Activated CD4-positive, alpha-beta T cell treated with anti-CD3 and anti-CD28 coated beads, Interleukin-2, amount 10 ng/mL, durations not matched to agents 24 days and 14 days (primary cell): ENCODE measurements at places on chromosomes 5 and 9. TPM values are rescaled to one million over a fixed set of nuclear protein-coding genes. Genes with fewer than 3 reads are reported as not detected.

DNA sequence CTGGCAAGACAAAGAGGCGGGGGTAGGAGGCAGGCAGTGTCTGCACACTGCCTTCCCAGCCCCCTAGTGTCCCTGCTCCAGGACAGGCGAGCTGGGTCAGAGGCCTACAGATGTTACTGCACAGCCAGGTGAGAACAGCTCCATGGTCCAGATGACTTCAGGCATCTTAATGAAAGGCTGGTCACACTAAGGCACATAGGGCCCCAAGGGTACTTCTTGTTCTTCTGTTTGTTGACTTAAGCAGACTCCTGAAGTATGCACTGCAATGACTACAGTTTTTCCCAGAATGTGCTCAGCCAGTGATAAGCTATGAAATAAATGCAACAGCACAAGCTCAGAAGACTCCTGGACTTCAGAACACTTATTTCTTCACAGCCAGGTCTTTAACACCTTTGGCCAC, 27.4 kb downstream of the ATPSCKMT start:
- peak; percentile 49 for DNase-seq

Gene TCOF1
- total RNA-seq = 130 and 140 TPM in 2 replicates

Gene TLX3
- total RNA-seq = not detected in 2 replicates

DNA sequence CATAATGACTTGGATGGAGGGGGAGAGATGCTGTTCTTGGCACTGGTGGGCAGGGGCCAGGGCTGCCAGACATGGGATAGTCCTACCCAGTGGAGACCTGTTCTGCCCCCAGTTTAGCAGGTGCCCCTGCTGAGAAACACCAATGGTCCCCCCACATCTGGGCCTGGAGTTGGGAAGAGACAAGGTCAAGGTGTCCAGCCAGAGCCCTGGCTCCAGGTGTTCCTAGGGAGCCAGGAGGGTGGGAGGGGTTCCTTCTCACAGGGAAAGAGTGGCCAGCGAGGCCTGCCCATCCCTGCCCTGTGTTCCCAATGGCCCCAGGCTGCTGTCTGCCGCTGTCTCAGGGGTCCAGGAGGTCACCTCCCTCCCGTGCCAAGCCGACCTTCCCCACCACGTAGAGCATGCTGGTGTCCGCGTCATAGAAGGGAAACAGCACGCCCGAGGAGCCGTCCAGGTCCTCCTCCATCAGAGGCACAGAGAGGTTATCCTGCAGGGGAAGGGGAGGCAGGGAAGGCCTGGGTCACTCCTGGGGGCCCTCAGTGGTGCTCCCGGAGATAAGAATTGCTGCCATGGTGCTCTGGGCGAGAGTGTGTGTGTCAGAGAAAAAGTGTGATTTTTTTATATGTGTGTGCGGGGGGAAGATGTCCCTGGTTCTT, 11.7 kb upstream of the TRIM14 start:
- DNase-seq = no peak

DNA sequence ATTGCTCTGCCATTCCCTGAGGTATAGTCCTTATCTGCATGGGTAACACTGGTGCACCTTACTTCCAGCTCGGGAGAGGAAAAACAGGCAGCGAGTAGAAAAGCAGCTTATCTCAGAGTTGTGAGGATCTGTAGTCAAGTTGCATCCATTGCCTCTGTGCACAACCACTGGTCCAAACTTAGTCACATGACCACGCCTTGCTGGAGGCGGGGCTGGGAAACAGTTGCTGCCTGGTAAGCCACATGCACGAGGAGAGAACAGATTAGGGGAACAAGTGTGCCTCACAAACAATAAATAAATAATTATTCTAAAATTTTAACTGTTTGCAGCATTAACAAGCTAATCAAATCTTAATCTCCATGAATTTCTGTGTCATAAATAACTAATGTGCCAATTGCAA, 18.6 kb downstream of the ZNF622 start:
- no peak for DNase-seq

- peak; percentile 11 for DNase-seq
Measured at GRCh38 chr5:135263022-135263668, 135.9 kb downstream of the MACROH2A1 start.

Gene WDR36
- 90.1 and 97.7 TPM in 2 replicates for total RNA-seq

GRCh38 chr5:76204713-76205112, 121.5 kb downstream of the SV2C start:
- no peak for DNase-seq

DNA sequence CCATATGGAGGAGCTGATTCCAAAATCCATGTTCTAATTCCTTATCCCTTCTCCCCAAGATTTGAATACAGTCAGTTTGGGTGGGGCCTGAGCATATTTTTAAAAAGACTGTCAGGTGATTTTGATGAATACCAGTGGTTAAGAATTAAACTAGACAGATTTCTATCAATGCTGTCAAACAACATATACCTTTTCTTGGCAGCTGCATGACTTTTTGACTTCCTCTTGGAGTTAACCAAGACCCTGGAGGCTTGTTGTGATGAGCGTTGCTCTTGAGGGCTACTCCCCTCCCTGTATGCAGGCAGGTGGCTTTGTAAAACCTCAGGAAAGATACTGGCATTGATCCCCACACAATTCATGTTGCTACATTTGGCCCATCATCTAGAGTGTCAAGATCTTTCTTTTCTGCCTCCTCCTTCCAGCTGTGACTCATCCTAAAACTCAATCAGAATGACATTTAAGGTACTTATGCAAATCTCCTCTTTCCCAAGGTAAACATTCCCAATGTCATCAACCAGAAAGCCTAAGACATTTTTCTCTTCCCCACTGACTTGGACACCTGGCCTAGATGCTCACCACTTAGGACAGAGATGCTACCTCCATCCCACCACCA, 61.7 kb downstream of the PPP2R2B start:
- no peak for DNase-seq

Gene PNPLA7
- 1.2 and 1.7 TPM in 2 replicates for total RNA-seq

Gene SLC2A8
- total RNA-seq = 3.9 and 5.8 TPM in 2 replicates

DNA sequence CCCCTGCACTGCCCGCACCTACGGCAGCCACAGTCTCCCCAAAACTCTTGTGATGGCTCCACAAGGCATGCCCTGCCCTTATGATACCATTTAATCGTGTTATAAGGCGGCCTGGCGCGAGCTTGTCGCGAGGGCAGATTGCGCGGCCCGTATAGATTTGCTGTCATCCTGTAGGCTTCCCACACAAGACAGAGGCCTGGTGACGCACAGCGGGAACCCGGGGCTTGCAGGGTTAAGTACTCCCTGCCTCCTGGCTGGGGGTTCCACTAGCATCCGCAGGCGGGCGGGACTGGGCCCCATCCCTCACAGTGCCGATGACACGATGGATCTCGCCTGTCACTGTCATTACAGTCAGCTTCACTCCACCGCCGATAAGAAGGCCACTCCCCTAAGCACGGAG, 364.9 kb upstream of the IRX2 start:
- no peak for DNase-seq

DNA sequence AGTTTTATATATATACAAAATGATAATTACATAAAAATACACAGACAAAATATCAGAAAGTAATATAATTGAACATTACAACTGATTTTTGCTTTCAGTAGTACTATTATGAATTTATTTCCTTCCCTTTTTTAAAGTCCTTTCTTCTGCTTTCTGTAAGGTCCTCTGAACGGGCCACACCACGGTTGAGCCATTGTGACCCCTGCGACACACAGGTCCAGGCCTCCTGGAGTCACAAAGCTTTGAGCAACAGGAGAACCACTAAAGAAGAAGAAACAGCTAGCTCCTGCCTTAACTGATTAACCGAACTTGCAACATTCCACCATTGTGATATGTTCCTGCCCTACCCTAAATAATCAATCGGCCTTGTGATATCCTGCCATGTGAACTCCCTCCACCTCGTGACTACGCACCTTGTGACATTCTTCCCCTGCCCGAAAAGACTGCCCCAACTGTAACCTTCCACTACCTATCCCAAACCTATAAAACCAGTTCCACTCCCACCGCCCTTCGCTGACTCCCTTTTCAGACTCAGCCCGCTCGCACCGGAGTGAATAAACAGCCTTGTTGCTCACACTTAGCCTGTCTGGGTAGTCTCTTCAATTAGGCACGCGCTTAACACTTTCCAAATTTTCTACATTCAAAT, 375.0 kb upstream of the RFX3 start:
- no peak for DNase-seq

Gene TLR4
- not detected in 2 replicates for total RNA-seq

GRCh38 chr5:146041180-146041789, 64.1 kb downstream of the PLAC8L1 start:
- DNase-seq = no peak

- peak; percentile 90 for DNase-seq
Measured at GRCh38 chr5:150001660-150002486, 1.3 kb downstream of the HMGXB3 start.

DNA sequence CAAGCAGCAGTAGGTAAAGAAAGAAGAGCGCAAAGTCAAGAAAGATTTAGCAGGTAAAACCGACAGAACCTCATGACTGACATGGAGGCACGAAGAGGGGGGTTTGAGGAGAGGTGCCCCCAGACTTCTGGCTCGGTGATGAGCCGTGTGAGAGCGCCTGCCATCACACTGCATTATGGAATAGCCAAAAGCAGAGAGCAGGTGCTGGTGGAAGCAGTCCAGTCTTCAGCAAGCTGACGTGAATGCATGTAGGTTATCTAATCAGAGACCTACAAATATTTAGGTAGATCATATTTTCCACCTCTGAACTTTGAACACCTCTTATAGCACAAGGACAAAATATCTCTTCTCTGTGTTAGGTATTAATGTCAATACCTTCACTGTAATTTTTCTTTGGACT, 68.4 kb downstream of the RNF130 start:
- no peak for DNase-seq

Gene DOCK2
- total RNA-seq = 206 and 215 TPM in 2 replicates

DNA sequence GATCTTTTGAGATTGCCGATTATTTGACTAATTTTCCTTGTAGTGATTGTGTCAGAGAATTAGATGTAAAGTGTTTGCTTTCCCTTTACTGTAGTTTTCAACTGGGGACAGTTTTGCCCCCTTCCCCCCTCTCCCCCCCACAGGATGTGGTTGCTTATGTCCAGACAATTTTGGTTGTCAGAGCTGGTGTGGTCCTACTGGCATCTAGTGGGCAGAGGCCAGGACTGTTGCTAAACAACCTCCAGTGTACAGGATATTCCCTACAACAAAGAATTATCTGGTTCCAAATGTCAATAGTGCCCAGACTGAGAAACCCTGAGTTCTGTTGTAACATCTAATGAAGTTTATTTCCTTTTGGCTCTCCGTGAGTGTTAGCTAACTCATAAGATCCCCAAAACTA, 20.0 kb downstream of the TMEFF1 start:
- DNase-seq = no peak

GRCh38 chr9:112112519-112112918, 62.6 kb downstream of the SUSD1 start:
- DNase-seq = no peak

- DNase-seq = no peak
Measured at GRCh38 chr5:158484150-158484549, 615.6 kb downstream of the EBF1 start.

Gene ZNF367
- total RNA-seq = 21.7 and 22.1 TPM in 2 replicates

GRCh38 chr9:126676102-126676684, 62.5 kb downstream of the LMX1B start:
- no peak for DNase-seq

GRCh38 chr5:139430015-139430414, 9.3 kb downstream of the DNAJC18 start:
- no peak for DNase-seq

DNA sequence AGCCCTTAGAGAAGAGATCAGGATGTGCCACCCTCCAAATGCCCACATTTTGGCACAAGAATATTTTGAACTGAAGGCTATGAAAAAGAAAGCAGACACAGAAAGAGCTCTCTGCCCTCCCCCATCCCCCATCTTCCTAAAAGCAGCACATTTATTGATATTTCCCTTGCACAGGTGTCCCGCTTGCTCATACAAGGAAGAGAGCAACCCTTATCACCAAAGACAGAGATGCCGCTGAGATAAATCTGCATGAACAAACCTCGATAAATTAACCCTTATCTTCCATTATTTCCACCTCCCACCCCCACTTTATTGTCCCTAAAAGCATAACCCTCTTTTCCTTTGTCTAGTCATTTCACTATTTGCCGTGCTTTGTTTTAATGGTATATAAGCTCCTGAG, 1.8 kb downstream of the SLC28A3 start:
- no peak for DNase-seq
